LNCaP clone FGC (cell line): ENCODE measurements at places on chromosomes 2 and 18.

DNA sequence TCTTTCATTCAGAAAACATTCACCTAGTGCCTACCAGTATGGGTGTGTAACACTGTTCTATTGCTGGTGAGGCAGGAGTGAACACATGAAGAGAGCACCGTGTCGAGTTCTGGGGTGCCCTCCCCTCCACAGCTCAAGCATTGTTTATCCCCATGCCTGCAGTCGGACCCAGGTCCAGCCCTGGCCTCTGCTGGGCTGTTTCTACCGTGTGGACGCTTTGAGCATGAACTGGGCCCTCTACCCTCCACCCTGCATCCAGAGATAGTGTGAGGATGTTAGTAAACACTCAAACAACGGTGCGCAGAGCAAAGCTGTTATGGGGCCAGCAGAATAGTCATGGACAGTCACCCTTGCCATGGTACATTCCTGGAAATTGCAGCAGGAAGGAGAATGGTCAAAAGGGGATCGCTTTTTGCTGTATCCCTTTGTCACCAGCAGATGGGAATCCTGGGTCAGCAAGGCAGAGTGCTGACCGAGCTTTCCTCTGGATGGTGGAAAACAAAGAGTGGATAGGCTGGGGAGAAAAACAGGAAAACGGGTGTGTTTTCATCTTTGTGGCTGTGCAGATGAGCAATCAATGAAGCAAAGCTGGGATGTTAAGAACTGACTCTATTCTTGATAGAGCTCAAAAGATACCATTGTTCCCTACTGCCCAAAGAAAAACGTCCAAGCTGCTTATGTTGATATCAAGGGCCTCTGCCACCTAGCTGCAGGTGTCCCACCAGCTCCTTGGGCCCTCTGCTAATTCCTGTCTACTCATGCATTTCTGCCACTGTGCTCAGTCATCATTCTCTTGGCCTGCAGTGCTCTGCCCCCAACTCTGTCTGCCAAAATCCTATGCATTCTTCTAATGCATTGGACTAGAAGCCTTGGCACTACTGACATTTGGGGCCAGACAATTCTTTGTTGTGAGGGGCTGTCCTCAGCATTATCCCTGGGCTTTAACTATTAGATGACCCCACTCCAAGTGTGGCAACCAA, 38.7 kb downstream of the REEP1 start:
- DNase-seq: no peak

- DNase-seq: no peak
Observed at GRCh38 chr2:156526950-156527636, 90.9 kb downstream of the GPD2 start.

DNA sequence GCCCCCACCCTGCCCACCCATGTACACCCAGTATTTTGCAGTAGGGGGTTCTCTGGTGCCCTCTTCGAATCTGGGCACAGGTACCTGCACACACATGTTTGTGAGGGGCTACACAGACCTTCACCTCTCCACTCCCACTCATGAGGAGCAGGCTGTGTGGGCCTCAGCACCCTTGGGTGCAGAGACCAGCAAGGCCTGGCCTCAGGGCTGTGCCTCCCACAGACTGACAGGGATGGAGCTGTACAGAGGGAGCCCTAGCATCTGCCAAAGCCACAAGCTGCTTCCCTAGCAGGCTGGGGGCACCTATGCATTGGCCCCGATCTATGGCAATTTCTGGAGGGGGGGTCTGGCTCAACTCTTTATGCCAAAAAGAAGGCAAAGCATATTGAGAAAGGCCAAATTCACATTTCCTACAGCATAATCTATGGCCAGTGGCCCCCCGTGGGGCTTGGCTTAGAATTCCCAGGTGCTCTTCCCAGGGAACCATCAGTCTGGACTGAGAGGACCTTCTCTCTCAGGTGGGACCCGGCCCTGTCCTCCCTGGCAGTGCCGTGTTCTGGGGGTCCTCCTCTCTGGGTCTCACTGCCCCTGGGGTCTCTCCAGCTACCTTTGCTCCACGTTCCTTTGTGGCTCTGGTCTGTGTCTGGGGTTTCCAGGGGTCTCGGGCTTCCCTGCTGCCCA, 9.3 kb downstream of the PROC start:
- DNase-seq: no peak

DNA sequence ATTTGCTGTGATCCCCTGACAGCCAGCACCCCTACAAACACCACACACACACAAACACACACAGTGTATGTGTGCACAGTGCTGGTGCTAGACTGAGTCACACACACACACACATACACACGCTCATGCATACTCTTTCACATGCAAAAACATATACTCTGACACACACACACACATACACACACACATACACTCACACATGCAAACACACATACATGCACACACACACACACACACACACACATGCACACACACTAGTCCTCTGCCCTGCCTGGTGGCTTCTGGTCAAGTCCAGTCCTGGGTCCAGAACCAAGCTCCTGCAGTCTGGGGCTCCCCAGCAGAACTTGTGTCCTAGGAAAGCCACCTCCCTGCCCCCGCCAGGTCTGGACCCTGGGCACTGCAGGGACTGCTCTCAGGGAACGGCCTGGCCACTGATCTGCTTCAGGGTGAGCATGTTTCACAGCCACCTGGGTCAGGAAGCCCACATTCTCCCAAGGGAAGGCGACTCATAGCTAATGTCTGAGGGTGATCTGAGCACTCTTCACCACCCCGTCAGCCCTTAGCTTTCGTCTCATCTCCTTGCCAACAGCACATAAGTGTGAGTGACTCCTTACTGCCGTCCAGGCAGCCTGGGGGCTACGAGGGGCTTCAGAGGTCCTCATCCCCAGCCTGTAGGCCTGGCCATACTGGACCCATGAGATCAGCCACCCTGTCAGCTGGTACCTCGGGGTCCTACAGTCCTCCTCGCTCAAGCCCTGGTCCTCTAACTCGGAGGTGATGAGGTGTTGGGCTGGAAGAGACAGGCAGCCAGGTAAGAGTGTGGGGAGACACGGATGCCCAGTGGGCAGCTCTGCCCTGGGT, 88.1 kb downstream of the MCFD2 start:
- no peak for DNase-seq

DNA sequence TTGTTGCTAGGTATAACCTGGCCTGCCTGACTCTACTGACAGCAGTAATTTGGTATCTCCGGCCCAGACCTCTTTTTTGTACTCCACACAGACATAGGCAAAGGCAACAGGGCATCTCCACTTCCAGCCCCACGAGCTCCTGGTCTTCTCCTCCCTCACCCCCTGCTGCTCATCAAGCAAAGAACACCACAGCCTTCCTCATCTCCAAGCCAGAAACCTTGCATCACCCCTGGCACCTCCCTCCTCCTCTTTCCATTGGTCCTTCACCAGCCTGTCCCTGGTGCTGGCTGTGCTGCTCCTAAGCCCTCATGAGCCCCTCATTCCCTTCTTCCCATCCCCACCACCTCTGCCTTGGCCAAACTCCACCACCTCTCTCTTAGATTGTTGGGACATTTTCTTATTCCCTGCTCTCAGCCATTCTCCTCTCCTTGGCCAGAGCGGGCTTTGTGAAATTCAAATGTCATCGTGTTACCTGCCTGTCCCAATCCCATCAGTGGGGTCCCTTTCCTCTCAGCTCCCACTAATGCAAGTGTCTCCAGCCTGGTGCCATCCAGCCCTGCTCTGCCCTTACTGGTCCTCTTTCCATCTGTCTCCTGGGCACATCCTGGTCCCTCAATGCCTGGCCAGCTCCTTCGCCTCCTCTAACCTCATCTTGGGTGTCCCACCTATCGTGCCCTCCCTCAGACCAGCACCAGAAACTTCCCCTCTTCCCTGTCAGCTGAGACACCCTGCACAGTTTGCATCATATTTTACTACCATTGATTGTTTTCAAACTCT, 77.4 kb downstream of the INHBB start:
- no peak for DNase-seq

DNA sequence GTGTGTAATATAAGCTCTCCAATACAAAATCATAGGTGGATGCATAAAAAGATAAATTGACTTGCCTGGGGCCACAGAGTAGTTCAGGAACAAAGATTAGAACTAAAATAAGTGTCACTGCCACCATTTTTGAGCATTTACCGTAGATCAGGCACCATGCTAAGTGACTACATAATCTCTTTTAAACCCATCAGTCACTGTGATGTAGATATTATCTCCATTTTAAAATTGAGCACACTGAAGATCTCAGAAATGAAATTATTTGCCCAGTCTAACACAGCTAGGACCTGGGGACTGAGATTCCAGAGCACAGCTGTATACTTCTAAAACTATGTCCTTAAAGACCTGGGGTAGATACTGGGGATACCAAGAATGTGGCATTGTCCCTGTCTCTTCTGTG, 737.3 kb downstream of the CNTNAP5 start:
- DNase-seq: no peak

DNA sequence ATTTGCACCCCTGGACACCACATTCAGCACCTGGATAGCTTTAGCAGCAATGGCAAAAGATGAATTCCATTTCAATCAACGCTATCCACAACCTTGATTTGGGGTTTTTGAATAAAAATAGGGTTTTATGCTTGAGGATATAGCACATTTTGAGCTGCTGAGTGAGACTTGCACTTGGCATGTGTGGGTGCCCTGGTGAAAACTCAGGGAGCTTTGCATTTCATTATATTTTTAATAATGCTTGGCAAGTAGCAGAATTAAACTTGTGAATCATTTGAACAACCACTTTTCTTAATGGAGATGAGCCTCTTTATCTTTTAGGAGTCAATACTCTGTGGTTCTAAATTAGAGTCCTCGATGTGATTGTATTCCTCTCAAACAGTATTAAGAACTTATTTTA, 252.4 kb downstream of the PLCL1 start:
- no peak for DNase-seq

- peak; percentile 43 for DNase-seq
Observed at GRCh38 chr2:169716238-169716886, 17.3 kb upstream of the KLHL23 start.

- no peak for DNase-seq
Observed at GRCh38 chr2:14137643-14138042, 494.9 kb upstream of the LRATD1 start.

GRCh38 chr18:79242246-79242645, 153.5 kb upstream of the NFATC1 start:
- no peak for DNase-seq

DNA sequence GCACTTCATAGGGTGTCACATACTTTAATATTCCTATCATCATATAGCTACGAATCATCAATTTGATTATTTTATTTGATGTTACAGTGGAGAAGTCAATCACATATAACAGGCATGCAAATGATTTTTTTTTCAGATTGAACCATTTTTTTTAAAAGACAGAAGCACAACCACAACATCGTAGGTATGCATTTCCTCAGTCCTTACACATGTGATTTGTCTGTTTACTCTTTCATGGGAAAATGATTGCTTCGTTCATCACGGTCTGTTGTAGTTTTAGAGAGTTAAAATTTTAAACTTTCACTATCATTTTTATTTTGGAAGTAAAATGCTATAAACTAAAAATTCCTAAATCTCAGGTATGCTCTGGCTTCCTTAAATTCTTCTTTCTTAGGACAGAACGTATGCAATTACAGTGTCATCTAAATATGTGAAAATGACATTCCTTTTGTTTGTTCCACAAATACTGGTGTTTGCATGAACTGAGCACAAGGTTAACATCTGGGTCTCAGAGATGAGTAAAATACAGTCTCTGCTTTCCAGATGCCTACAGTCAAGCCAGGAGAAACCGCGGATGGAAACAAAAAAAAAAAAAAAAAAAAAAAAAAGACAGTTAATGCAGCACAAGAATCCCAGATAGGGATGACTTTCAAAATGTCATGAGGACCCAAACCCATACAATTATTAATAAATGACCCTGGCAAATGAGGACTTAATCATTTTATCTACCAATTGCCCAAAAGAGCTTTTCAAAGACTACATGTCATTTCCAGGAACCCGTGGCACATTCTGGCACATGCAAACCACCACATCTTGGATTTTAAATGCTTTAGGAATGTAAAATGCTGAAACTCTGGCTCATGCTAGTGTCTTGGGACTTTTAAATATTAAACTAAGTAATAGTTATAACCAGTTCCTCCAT, 201.2 kb downstream of the LRP1B start:
- DNase-seq: no peak

- no peak for DNase-seq
Observed at GRCh38 chr2:68190991-68191731, 33.5 kb downstream of the PNO1 start.

DNA sequence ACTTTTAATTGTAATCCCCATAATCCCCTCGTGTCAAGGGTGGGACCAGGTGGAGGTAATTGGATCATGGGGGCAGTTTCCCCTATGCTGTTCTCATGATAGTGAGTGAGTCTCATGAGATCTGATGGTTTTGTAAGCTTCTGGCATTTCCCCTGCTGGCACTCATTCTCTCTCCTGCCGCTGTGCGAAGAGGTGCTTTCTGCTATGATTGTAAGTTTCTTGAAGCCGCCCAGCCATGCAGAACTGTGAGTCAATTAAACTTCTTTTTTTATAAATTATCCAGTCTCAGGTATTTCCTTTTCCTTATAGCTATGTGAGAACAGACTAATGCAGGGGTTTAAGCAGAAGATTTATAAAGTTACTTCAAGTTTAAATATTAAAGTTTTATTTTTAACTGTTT, 655.2 kb downstream of the EPHA4 start:
- no peak for DNase-seq

- DNase-seq: no peak
Observed at GRCh38 chr2:54468673-54469072, 12.5 kb downstream of the SPTBN1 start.

DNA sequence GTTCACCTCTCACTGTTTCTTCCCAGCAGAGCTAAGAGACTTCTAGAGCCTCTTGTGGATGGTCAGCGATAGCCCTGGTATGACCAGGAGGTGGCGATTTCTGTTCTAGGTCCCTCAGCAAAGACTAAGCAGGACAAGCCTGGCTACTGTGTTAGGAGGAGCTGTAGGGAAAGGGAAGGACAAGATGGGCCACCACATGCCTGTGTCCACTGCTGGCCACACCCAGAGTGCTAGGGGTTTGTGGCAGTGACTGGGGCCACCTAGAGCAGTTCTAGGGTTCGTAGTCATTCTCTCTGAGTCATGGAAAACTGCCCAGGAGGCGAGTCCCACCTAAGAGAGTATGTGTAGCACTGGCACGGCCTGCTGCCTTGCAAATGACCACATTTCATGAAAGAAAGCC, 179.4 kb downstream of the ALPK2 start:
- no peak for DNase-seq

GRCh38 chr2:157726946-157727345, 98.3 kb upstream of the ACVR1C start:
- no peak for DNase-seq

DNA sequence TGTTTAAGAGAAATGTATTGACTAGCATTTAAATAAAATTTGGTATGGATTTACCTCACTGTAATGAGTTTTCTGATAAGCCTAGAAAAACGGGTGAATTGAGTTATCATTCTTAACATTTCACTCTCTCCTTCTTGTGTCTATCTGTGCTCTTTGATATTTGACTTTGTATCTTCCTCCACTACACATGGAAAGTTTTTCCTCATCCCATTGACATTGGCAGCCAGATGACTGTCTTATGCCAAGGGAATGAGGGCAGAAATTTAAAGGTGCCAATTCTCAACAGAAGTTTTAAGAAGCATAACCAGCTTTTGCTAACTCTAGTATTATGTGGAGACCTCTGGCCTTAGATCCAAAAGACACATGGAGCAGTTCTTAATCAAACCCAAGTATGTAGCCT, 376.6 kb downstream of the DSEL start:
- peak; percentile 41 for DNase-seq

GRCh38 chr2:88709181-88709631, 17.7 kb downstream of the RPIA start:
- no peak for DNase-seq

- no peak for DNase-seq
Observed at GRCh38 chr2:179861416-179862067, at the start of gene ZNF385B. Gene ZNF385B (minus strand): TSS chr2:179861612.
